NCI-H446 (cell line): ENCODE measurements at places on chromosomes 12 and 14.

DNA sequence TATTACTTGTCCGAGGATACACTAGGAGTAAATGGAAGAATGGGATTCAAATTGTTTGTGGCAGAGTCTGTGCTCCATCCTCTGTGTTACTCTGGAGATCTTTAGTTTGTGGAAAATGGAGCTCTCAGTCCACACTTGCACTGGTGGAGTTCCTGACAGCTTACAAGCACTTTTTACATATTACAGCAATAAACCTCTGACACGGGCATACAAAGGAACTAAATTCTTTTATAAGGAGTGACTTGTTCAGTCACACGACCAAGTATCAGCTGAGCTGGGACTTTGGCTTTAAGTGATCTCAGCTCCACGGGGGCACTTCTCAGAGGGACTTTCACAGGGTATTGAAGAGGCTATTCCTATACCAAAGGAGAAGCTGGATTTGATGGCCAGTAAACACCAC lies 417.5 kb downstream of the LRIG3 start:
- no peak for DNase-seq

DNA sequence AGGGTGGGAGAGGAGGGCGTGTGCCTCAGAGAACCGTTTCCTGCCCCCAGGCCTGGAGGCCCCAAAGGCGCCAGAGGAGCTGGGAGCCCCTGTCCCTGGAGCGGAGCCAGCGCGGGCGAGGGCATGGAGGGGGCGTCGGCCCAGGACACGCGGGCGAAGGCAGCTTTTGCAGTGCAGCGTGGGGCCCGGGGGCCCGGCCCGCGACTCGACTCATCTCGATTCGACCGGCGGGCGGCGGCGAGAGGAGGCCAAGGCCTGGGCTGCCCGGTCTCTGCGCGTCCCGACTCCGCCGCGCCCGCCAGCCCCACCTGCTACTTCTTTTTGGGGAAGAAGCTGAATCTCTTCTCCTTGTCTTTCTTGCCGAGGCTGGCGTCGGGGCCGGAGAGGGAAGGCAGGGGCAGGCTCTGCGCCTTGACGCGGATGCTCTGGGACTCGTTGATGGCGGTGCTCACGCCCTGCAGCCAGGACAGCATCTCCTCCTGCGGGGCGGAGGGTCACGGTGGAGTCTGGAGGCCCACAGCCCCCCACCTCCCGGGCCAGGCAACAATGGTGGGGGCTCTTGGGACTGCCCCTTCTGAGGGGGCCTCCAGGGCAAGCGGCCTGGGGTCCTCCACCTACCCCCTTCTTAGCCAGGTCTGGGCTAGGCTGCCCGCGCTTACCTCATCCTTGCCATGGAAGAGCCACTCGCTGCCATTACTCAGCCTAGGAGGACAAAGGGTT lies 44.9 kb downstream of the PLEKHG3 start:
- no peak for DNase-seq

GRCh38 chr12:88723219-88723618 lies 142.9 kb upstream of the KITLG start:
- no peak for DNase-seq

- DNase-seq: no peak
These were observed 58.8 kb downstream of the TTC7B start for GRCh38 chr14:90757452-90757851.

- no peak for DNase-seq
These were observed 113.7 kb upstream of the PDZRN4 start for GRCh38 chr12:41074473-41074769.

DNA sequence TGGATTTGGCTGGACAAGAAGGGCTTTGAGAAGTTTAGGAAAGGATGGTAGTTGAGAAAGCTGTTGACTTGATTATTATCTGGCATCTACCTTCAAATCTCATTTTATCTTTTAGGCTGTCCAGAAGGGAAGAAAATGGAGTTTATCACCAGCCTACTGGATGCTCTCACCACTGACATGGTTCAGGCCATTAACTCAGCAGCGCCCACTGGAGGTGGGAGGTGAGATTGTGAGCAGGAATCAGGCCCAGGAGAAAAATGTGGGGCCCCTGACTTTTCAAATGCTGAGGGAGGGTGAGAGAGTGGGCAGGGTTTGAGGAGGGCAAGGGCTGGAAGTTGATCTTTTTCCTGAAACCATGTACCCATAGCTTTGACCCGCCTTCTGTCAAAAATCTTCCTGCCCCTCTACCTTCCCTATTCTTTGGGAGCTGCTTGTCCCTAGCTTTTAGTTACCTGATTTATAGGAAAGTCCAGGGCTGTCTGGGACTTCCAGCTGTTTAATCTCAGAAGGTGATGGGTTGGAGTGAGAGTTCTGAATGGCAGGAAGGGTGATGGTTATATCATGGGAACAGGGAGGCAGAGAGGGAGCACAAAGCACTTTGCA lies 134.2 kb downstream of the SMOC1 start:
- peak; percentile 32 for DNase-seq

GRCh38 chr12:5429741-5430557 lies 2.0 kb upstream of the NTF3 start:
- DNase-seq: peak; percentile 12

DNA sequence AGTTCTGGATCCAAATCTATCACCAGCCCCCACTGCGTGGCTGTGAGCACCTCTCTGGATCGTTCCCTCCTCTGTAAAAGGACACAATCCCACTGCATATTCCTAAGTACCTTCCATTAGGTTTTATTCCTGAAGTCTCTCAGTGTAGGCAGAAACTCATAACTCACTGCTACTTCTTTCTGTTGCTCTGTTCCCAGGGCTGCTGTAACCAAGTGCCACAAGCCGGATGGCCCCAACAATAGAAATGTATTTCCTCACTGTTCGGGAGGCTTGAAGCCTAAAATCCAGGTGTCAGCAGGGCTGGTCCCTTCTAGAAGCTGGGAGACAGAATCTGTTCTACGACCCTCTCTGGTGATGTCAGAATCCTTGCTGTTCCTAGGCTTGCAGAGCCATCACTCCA lies 24.9 kb downstream of the FOXN3 start:
- DNase-seq: no peak

- no peak for DNase-seq
These were observed 10.4 kb downstream of the NCOR2 start for GRCh38 chr12:124556896-124557501.

- DNase-seq: no peak
These were observed 871 bp upstream of the COQ5 start for GRCh38 chr12:120529641-120530417.

GRCh38 chr12:44574586-44574985 lies 301.5 kb downstream of the NELL2 start:
- no peak for DNase-seq

DNA sequence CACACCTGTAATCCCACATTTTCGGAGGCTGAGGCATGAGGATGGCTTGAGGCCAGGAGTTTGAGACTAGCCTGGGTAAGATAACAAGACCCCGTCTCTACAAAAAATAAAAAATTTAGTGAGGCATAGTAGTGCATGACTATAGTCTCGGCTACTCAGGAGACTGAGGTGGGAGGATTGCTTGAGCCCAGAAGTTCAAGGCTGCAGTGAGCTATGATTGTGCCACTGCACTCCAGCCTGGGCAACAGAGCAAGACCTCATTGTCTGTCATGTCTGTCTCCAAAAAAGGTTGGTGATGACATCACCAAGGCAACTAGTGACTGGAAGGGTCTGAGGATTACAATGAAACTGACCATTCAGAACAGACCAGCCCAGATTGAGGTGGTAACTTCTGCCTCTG lies 83.5 kb upstream of the COCH start:
- DNase-seq: no peak

DNA sequence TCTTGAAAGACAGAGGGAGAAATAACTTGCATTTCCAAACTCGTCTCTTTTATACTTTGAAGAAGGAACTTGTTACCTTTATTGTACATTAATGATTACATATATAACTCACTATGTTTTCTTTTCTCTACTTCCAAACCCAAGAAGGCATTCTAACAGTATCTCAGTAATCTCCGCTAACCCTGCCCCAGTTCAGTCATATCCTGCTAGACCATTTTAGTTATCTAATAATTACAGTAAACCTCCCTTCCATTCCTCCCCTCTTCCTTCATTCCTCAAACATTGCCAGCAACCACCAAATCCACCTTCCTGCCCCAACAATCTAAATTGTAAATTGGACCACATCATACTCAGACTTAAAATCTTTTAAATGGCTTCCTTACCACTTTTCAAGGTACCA lies 30.6 kb downstream of the STK38L start:
- DNase-seq: no peak

DNA sequence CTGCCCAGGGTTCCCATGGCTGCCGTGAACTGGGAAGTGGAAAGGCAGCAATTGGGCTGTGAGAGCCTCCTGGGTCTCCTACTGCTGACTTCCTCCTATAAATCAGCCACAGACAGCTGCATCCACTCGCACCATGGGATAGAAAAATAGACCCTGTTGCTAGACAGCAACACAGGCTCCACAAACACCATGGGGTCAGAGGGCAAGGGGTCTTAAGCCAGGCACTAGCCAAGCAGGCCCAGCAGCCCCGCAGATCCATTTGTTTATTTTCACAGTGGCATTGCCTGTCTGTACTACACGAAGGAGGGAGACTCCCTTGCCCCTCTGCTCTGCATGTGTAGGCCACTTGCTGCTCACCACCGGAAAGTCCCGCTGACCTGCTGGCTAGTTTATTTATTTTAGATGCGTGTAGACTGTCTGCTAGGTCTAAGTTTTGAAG lies 139.8 kb downstream of the DACT1 start:
- no peak for DNase-seq

GRCh38 chr12:7264538-7264937 lies 39.3 kb upstream of the ACSM4 start:
- DNase-seq: no peak

- DNase-seq: no peak
These were observed 25.2 kb downstream of the SPRING1 start for GRCh38 chr12:116712458-116713303.
